ENCODE measurements at places on chromosomes 11 and 22.

DNA sequence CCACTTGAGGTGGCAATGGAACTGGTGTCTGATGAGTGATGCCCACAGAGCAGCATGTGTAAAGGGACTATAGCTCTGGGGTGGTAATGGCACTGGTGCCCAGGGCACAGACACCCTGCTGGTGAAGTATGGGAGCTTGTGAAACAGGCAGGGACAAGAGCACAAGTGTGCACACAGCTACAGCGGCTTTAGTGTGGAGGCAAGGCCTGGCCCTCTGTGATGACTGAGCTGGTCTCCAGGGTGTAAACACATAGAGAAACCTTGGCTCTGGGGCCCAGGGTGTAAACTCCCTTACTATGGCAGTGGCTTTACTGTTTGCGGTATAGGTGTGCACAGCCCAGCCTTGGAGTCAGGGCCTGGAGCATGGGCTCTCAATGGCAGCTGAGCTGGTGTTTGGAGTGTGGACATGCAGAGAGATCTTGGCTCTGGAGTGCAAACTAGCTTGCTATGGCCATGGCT lies 46.3 kb downstream of the BIRC2 start:
- DNase-seq, result no peak

DNA sequence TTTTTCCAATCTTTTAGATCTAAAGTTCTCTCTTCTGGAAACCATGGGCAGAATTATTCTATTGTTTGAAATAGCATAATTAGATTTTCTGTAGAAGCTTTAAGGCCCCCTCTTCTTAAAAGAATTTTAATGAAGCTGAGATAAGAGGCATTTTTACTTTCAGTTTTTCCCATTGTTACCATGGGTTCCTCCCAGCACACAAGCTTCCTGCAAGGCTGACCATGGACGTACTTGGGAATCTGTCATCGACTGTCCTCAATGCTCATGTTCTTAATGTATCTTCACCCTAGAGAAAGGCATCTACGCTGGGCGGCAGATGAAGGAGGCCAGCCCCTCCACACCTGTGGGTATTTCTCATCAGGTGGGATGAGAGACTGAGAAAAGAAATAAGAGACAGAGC lies 11.1 kb downstream of the OR52K2 start:
- DNase-seq, result no peak

- DNase-seq, result no peak
These were observed 14.1 kb downstream of the KBTBD3 start for GRCh38 chr11:106063009-106063408.

DNA sequence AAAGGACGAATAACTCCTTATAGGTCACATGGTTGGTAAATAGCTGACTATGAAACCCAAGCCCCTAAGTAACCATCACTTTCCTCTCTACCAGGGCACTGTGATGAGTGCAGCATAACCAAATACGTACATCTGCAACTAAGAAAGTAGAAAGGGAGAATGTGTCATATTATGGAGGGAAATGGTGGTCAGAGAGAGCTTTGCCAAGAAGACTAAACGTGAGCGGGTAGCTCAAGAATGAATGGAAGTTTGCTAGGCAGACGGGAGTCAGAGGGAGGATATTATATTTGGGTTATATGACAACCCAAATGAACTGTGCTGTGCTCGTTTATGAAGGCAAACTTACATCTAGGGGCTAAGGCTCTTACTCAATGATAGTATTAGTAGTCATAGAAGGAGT lies 537.3 kb downstream of the OPCML start:
- no peak for DNase-seq

- DNase-seq, result no peak
These were observed 52.5 kb downstream of the SLN start for GRCh38 chr11:107659310-107659709.

- DNase-seq, result no peak
These were observed 26.2 kb downstream of the LRP4 start for GRCh38 chr11:46892109-46892508.

DNA sequence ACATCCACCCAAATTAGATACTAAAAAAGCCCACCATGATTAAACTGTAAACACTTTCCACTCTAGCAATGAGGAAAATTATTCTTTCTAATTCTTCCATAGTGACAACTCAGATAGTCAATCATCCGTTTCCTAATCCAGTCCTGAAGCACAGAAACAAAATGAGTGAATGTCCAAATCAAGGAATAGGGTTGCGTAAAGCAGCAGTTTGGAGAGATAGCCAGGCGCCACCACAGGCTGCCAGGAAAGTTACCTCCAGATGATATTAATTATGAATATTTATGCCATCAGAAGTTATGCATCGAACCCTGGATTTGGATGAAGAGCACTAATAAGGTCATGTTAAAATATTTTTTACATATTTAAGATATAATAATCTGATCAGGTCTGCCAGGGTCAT lies 63.2 kb downstream of the ETS1 start:
- DNase-seq, result no peak

- no peak for DNase-seq
These were observed 16.8 kb downstream of the LRRC32 start for GRCh38 chr11:76653674-76654284.

DNA sequence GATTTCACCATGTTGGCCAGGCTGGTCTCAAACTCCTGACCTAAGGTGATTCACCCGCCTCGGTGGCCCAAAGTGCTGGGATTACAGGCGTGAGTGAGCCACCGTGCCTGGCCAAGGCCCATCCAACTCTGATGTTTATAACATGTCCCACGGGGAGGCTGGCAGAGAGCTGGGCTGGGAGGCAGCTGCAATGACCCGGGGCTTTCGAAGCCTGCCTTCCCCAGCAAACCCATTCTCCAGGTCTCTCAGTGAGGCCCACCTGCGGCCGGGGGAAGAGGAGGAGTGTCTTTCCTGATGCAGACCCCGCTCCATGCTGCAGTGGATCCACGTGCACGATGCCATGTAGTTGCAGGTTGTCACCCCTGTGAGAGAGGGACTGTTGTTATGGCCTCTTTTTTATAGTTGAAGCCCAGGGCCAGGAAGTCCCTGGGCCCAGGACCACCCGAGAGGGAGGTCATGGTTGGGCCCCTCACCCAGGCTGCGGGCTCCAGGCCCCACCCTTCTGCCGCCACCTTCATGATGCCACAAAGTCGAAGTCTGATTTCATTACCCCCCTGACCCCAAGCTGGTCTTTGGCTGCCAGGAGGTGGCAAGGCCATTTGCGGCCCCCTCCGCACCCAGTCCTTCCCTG lies 38.3 kb downstream of the KCNJ4 start:
- DNase-seq, result no peak

GRCh38 chr11:72491001-72491400 lies 56.7 kb upstream of the CLPB start:
- DNase-seq, result no peak

- DNase-seq, result no peak
These were observed 963.4 kb upstream of the CCDC90B start for GRCh38 chr11:84249344-84250135.

- DNase-seq, result no peak
These were observed 17.5 kb upstream of the FOLR1 start for GRCh38 chr11:72174302-72175070.

GRCh38 chr11:26621132-26621531 lies 49.1 kb upstream of the MUC15 start:
- DNase-seq, result no peak

- DNase-seq, result no peak
These were observed 1344.0 kb upstream of the RAG2 start for GRCh38 chr11:37942081-37942480.
